ENCODE measurements at places on chromosomes 5 and 9.

GRCh38 chr9:114804505-114804904 is 1.3 kb downstream of the TNFSF15 start:
- no peak for DNase-seq

GRCh38 chr5:38535248-38535750 is 21.1 kb downstream of the LIFR start:
- DNase-seq: no peak

DNA sequence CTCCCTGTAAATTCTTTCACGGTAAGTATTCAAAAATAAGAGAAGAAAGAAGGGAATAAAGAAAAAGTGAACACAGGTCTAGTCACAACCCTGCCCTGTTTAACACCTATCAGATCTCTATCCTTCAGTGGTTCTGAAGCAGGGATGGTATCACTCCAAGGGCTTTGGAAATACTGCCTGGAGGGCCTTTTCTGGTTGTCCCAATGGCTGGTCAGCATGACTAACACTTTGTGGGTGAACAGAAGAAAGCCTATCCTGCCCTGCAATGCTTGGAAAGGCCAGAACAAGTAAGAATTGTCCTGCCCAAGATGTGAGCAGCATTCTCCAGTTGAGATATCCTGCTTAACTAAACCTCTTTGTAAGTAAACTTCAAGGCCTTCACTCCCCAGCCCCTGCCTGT is 124.9 kb downstream of the TMEM167A start:
- DNase-seq: no peak

GRCh38 chr9:114606597-114607207 is 4.4 kb upstream of the TMEM268 start:
- DNase-seq: no peak

- no peak for DNase-seq
Observed at GRCh38 chr5:5404381-5404780, 18.1 kb upstream of the ICE1 start.

DNA sequence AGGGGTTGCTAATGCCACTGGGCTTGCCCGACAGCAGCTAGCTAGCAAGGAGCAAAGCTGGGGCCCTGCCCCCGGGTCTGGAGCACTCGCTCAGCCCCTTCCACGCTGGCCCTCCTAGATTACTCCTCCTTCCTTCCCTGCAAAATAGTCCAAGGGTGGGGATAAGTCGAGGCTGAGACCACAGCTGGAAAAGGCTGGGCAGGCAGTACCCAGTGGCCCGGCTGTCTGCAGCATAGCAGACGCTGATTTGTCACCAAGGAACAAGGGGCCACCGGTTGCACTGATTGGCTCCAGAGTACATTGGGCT is 73.9 kb downstream of the ADAMTS2 start:
- DNase-seq: no peak

GRCh38 chr5:104344809-104345208 is 782.2 kb upstream of the NUDT12 start:
- no peak for DNase-seq

DNA sequence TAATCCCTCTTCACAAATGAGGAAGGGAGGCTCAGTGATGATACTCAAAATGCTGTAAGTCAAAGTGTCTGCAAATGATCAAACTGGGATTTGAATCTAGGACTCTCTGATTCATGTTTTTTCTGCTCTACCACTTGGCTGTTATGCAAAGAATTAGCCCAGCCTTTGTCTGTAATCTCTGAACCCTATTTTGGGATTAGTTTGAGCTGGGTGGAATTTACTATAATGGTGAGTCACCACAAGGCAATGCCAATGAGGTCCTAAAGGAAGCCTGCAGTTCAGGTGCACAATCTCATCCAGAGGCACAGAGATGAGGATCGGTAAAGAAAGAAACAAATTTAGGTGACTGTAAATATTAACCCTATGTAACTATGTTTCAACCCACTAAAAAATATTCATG is 29.2 kb downstream of the RFK start:
- DNase-seq: no peak

- peak; percentile 32 for DNase-seq
Observed at GRCh38 chr9:63817622-63818518, 1467.1 kb downstream of the FOXD4L5 start.
